Left cardiac atrium (tissue), 4 donors: ENCODE measurements at places on chromosomes 11 and 22. TPM values are rescaled to one million over a fixed set of nuclear protein-coding genes. Genes with fewer than 3 reads are reported as not detected.

- DNase-seq, result no peak
Measured at GRCh38 chr11:19827399-19828135, 114.9 kb downstream of the NAV2 start.

- DNase-seq, result no peak
Measured at GRCh38 chr11:76644591-76644990, 26.0 kb downstream of the LRRC32 start.

- DNase-seq, result no peak
Measured at GRCh38 chr11:8959546-8960166, 4.6 kb downstream of the TMEM9B start.

- no peak for DNase-seq
Measured at GRCh38 chr11:59822989-59823566, 12.5 kb upstream of the MRPL16 start.

- DNase-seq, result no peak
Measured at GRCh38 chr22:18065256-18065655, 12.5 kb upstream of the PEX26 start.

- no peak for DNase-seq
Measured at GRCh38 chr11:35721651-35722282, 59.2 kb downstream of the TRIM44 start.

- DNase-seq, result no peak
Measured at GRCh38 chr11:65219930-65220213, 38.1 kb downstream of the CAPN1 start.

GRCh38 chr11:11318961-11319360, 34.1 kb downstream of the CSNK2A3 start:
- DNase-seq, result no peak

DNA sequence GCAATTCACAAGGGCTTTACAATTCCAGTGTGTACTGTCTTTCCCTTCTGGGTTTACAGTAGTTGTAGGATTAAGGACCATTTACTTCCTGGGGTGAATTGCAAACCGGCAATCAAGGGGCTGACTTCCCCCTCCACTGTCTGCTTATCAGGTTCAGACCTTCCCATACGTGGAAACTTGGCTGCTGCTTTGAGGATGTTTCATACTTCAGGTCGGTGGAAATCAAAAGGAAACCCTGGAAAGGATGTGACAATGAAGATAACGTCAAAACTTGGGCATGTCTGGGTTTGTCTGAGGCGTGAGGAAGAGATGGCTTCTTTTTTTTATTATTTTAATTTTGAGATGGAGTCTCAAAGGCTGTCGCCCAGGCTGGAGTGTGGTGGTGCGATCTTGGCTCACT, 2.1 kb upstream of the RTCB start:
- DNase-seq, result no peak

GRCh38 chr11:47552056-47552565, 821 bp downstream of the CELF1 start:
- DNase-seq, result peak; percentile 24

- DNase-seq, result no peak
Measured at GRCh38 chr22:32175683-32176644, 16.9 kb upstream of the C22orf42 start.

DNA sequence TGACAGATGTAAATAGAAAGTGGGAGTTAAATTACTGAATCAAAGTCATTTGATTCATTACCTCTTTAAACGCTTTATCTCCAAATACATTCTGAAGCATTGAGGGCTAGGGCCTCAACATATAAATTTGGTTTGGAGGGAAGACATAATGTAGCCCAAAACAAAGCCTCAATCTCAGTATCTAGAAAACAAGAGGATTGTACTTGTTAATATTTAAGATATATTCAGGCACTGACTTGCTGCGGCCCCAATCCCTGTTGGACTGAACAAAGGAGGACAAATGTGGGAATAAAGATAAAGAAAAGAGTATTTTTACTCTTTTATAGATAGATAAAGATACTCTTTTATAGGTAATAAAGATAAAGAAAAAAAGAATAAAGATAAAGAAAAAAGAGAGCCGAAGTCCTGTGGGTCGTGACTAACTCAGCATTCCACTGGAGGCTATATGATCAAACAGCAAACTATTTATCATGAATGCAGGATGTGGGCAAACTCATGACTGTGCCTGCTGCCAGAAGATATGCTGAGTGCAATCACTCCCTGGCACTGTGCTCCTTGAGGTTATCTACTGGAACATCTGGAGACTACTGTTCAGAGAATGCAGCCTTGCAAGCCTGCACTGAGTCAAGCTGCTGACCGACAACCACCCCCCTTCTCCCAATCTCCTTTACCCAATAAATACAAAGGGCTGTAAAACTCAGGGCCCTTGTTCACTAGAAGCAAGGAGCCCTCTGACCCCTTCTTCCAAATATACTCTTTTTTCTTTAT, 6.9 kb downstream of the OR10V1 start:
- no peak for DNase-seq

PHLDB1 gene
- total RNA-seq, result 108 TPM

YPEL4 gene
- total RNA-seq, result 0.47 TPM

DDI1 gene
- not detected for total RNA-seq

MIAT gene
- total RNA-seq, result 1.8 TPM

GGTLC3 gene
- total RNA-seq, result not detected

OR2D2 gene
- total RNA-seq, result not detected
